ENCODE measurements at places on chromosomes 2 and 18.
A peak's percentile ranks its signal among the peaks of the same experiment; 100 is the strongest.

DNA sequence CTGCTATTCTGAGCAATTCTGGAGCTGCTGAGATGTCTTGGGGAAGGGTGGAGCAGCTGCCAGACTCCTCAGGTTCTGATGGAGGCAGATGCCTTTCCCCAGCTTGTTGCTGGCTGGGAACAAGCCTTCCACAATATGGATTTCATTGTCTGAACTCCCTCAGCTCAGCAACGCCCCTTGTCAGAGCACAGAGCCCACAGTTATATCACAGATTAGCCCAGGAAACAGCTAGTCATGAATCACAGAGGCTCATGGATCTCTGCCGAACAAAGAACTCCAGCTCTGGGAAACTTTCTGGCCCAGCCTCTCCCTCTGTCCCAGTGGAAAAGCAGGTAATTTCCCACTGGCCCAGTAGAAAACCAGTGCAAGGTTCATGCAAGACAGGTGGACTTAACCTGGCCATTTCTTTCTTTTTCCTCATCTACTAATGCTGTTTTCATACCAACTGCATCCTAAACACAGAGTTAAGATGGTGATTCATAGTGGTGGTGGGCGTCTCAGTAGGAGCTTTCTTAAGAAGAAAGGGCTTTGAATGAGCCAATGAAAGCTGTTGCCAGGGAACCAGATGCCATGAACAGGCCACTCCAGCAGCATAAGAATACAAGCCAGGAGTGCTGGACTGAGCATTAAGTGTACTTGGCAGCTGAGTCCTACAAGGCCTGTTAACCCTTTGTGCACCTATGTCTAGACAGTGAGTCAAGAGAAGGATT, 8.7 kb upstream of the KIAA2012 start:
- DNase-seq: no peak

GRCh38 chr2:162086904-162087303, 12.9 kb upstream of the DPP4 start:
- DNase-seq: no peak

DNA sequence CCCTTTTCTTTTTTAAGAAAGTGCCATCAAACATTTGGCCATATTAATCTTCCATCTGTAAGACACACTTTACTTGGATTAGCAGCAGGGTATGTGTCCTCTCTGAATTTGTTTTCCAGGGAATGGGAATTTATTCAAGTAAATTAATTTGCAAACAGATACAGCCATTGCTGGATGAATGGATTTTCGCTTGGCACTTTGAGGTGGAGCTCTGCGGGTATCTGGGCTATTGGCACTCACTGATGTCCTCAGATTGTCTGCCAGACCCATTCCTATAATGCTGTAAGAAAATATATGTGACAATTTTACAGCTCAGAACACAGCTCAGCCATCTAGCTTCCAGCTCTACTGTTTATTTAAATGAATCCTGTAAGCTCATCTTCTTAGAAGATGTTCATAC, 201.2 kb upstream of the CDH20 start:
- no peak for DNase-seq

DNA sequence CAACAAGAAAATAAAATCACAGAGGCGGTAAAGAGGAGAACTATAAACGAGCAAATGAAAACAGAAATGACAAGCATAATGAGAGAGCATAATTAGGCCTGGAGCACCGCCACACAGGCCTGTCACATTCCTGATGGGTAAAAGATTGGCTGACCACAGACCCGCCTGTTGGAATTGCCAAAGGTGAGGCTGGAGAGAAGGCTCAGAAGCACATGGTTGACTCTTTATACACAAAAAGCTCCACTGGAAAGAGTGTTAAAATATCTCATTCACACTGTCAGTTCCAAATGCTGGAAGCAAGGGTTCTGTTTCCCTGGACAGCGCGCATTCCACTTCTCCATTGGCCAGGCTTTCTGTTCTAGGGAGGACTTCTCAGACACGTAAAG, 5.9 kb upstream of the LGALSL start:
- DNase-seq: no peak

DNA sequence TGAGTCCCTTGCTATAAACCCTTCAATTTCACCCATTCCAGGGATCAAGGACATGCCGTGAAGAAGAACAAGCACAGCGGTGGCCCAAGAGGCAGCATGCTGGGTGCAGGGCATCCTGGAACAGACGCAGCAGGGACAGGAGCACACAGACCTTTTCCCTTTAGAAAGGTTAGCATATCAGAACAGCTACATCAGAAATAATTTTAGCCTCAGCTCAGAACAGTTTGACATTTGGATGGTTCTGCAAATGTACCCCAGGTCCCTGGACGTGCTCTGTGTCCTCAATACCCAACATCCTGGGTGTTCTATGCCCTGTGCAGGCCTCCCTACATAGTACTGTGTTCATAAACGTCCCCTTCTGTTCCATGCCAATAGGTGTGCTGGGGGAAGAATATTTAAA, 80.4 kb downstream of the MYOM1 start:
- no peak for DNase-seq

DNA sequence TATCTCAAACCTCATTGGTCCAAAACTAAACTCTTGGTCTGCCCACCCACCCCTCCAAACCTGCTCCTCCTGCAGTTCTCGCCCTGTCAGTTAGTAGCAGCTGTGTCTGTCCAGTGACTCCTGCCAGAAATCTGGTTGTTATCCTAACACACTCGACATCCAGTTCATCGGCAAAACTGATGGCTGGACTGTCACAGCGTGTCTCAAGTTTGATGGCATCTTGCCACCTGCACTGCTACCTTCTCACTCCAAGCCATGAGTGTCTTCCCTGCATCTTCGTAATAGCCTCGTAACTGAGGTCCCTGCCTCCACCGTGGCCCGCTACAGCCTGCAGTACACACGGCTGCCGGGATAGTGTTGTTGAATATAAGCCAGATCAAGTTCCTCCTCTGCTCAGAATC, 470.1 kb upstream of the RAB12 start:
- DNase-seq: no peak

- DNase-seq: peak; percentile 24
Observed at GRCh38 chr2:151051574-151052220, 210.0 kb downstream of the RBM43 start.

DNA sequence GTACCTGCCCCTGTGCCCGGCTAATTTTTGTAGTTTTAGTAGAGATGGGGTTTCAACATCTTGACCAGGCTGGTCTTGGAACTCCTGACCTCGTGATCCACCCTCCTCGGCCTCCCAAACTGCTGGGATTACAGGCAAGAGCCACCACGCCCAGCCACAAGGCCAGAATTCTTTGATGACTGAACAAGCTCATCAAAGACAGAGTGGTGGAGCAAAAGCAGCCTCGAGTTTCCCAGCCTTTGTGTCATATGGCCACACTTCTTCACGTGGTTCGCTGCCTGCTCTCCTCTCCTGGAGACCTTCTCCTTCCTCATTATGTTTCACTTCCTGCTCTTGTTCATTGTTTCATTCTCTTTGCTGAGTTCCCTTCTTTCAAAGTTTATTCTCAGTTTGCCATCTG, 9.9 kb upstream of the NPC1 start:
- DNase-seq: no peak

DNA sequence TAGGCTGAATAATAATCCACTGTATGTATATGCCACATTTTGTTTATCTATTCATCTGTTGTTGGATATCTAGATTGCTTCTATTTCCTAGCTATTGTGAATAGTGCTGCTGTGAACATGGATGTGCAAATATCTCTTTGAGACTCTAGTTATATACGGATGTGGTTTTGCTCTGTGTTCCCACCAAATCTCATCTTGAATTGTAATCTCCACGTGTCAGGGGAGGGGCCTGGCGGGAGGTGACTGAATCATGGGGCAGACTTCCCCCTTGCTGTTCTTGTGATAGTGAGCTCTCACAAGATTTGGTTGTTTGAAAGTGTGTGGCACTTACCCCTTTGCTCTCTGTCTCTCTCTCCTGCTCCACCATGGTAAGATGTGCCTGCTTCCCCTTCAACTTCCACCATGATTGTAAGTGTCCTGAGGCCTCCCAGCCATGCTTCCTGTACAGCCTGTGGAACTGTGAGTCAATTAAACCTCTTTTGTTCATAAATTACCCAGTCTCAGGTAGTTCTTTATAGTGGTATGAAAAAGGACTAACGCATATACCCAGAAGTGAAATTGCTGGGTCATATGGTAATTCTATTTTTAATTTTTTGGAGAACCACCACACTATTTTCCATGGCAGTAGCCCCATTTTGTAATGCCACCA, 86.1 kb upstream of the UPP2 start:
- DNase-seq: no peak

DNA sequence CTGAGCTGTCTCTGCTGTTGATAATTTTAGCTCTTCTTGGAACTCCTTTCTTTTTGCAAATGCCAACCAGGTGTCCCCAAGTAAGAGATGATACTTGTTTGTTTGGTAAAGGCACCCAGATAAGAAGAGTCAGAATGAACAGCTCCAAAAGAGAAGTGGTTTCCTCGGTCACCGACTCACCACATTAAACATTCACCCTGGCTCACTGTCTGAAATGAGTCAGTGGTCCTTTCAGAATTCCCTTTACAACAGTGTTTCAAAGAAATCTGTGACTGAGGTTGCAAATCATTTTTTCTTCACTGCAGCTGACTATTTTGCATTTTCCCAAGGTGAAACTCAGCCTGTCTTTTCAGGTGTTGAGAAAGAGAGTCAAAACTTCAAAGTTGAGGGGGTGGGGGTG, 16.2 kb upstream of the CXCR4 start:
- DNase-seq: no peak

- DNase-seq: no peak
Observed at GRCh38 chr2:165164201-165164600, 39.6 kb downstream of the SCN3A start.

GRCh38 chr2:8547284-8548064, 134.4 kb upstream of the ID2 start:
- DNase-seq: no peak

DNA sequence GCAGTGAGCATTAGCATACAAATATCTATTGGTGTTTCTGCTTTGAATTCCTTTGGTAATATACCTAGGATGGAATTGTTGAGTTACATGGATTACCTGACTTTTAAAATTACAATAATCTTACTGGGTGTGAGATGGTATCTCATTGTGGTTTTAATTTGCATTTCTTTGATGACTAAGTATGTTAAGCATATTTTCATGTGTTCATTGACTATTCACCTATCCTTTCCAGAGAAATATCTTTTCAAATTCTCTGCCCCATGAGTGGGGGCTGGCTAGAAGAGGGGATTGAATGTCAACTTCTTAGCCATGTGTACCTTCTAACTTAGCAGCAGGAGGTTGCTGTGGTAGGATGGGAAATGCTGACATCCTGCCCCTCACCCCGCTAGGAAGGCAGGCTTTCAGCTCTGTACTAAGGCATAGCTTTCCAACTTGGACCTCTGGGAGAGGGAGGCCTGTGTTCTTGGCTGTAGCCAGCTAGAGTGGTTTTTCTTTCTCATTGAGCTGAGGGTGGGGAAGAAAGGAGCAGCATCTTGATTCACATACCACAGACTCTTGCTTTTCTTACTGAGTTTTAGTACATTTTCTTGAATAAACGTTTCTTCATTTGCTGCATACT, 63.3 kb upstream of the TTC27 start:
- DNase-seq: no peak

- DNase-seq: no peak
Observed at GRCh38 chr18:56306797-56307196, 331.6 kb downstream of the TXNL1 start.

GRCh38 chr2:88058191-88058590, 2.6 kb upstream of the KRCC1 start:
- no peak for DNase-seq

DNA sequence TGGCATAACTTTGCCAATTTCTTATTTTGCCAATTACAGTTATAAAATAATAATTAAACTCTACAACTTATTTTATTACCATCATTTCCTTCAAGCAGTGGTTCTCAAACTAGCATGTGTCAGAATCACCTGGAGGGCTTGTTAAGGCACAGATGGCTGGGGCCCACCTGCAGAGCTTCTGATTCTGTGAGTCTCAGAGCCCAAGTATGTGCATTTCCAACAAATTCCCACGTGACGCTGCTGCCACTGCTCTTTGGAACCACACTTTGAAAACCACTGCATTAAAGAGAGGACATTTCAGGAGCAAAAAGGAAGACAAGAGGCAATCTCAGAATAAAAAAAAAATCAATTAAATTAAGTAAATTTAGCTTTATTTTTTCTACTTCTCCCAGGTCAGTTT, 94.0 kb upstream of the HNRNPA3 start:
- DNase-seq: no peak

DNA sequence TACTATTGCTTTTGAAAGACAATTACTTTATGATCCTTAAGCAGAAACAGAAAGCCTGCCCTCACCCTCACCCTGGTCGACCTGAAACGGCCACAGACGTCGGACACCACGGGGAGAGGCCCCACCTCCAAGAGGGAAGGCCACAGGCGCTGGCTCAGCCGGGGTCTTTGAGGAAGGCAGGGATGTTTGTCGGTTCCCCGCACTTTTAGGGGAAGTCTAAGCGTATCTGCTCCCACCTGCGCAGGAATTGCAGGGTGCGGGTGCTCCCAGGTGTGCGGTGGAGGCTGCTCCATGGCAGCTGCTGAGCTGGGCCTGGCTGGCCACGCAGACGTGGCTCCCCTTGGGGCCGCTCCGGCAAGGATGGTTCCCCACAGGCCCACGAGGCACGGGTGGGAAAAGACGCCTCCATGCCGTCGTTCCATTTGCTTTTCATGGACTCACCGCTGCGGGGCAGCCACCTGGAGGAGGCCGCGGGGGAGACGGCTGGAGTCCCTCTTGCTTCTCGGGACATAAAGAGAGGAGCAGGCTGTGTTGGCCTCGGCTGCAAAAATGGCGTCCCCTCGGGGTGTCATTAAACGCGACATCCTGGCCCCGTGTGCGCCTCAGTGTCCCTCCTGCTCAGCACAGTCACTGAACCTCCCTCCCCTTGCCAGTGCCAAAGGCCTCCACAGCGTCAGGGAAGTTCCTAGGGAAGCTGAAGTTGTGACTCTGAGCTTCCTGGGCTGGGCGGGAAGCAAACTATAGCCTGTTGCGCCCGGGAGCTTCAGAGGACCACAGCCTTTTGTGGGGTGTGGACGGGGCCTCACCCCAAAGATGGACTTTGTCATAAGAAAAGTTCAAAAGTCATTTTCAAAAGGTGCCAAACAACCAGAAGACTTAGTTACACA, 63.4 kb downstream of the NFATC1 start:
- DNase-seq: no peak

All from hematopoietic multipotent progenitor cell treated with erythropoietin and hydrocortisone succinate and interleukin-3 and kit ligand, for 17 days (in vitro differentiated cells).